ENCODE measurements at places on chromosomes 16 and 17. TPM values are rescaled to one million over a fixed set of nuclear protein-coding genes. Genes with fewer than 3 reads are reported as not detected.

The TEKT5 gene
- total RNA-seq: not detected

The PLA2G10 gene
- total RNA-seq: not detected

The GGT6 gene
- total RNA-seq: not detected

The CACNG4 gene
- not detected for total RNA-seq

The SLX4 gene
- total RNA-seq: 6.0 TPM

The HEATR9 gene
- total RNA-seq: not detected

Data from uterine smooth muscle cell (primary cell).